ENCODE measurements at places on chromosomes 1 and 21. TPM values are rescaled to one million over a fixed set of nuclear protein-coding genes. Genes with fewer than 3 reads are reported as not detected.

FCER1G gene
- total RNA-seq = 31.8 TPM

PPIAL4G gene
- 2.6 TPM for total RNA-seq

DNA sequence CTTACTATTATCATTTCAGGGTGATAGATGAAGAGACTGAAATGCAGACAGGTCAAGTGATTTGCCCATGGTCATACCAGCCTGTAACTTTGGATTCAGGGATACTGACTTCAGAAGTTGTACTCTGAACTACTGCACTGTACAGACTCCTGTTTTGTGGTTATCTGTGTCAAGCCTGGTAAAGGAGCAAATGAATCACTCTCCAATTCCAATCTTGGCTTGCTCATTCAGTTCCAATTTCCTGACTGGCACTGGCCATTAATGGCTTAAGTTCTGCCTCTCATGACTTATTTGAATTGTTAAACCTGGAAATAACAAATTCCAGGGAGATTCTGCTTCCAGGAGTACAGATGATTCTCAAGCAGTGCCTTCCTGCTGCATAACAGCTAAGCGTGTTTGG is 45.4 kb upstream of the PLD5 start:
- DNase-seq = no peak
- no peak overlapping the region for H3K4me3 ChIP-seq
- H3K36me3 ChIP-seq = no peaks in the 10 kb centered on the region
- no peaks in the 10 kb centered on the region for H3K4me1 ChIP-seq

- no peaks in the 10 kb centered on the region for H3K27me3 ChIP-seq
- H3K36me3 ChIP-seq = no peaks in the 10 kb centered on the region
- no peak overlapping the region for H3K27ac ChIP-seq
Observed at GRCh38 chr1:193785850-193786420, 599.5 kb upstream of the B3GALT2 start.

GRCh38 chr1:151277249-151277648 is 4.8 kb upstream of the ZNF687 start:
- no peak for DNase-seq
- H3K27me3 ChIP-seq = no peaks in the 10 kb centered on the region
- peaks cover 5% of the 10 kb centered on the region for H3K4me1 ChIP-seq
- H3K36me3 ChIP-seq = peaks cover 8% of the 10 kb centered on the region
- no peak overlapping the region for H3K27ac ChIP-seq

FMO4 gene
- total RNA-seq = 3.9 TPM

PTAFR gene
- 0.70 TPM for total RNA-seq

IL19 gene
- not detected for total RNA-seq

GRCh38 chr1:203215573-203215972 is 13.9 kb downstream of the CHIT1 start:
- no peak for DNase-seq
- no peak overlapping the region for H3K4me3 ChIP-seq
- H3K4me1 ChIP-seq = peaks cover 7% of the 10 kb centered on the region
- peaks cover 13% of the 10 kb centered on the region for H3K27me3 ChIP-seq

GRCh38 chr1:53340660-53341520 is 13.0 kb upstream of the LRP8 start:
- no peaks in the 10 kb centered on the region for H3K36me3 ChIP-seq
- no peak overlapping the region for H3K4me3 ChIP-seq
- no peak overlapping the region for H3K27ac ChIP-seq
- DNase-seq = no peak
- peaks cover 3% of the 10 kb centered on the region for H3K27me3 ChIP-seq

KCNN3 gene
- total RNA-seq = not detected

IGSF9 gene
- total RNA-seq = 0.16 TPM

DNA sequence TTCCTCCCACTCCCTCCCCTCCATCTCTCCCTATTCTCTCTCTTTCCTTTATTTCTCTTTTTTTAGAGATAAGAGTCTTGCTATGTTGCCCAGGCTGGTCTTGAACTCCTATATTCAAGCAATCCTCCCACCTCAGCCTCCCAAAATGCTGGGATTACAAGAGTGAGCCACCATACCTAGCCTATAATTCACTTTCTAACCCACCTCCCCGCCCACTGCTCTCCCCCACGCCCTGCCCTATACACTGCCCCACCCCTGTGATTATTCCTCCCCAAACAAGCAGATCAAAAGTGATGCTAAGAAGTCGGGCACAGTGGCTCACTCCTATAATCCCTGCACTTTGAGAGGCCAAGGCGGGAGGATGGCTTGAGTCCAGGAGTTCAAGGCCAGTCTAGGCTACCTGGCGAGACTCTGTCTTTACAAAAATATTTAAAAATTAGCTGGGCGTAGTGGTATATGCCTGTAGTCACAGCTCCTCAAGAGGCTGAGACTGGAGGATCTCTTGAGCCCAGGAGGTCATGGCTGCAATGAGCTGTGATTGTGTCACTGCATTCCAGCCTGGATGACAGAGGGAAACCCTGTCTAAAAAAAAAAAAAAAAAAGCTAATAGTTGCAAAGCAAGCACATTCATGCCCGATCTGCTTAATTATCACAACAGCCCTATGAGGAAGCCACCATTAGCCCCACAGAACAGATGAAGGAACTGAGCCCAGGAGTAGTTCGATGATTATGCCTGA is 12.8 kb upstream of the E2F2 start:
- H3K27me3 ChIP-seq = no peaks in the 10 kb centered on the region
- peaks cover 11% of the 10 kb centered on the region for H3K4me1 ChIP-seq
- H3K27ac ChIP-seq = no peak overlapping the region
- no peak overlapping the region for H3K4me3 ChIP-seq

CELA2B gene
- not detected for total RNA-seq

GRCh38 chr1:173596097-173596825 is 6.6 kb downstream of the SLC9C2 start:
- no peak overlapping the region for H3K27ac ChIP-seq
- no peak for DNase-seq
- H3K27me3 ChIP-seq = no peaks in the 10 kb centered on the region
- peaks cover 6% of the 10 kb centered on the region for H3K36me3 ChIP-seq
- no peak overlapping the region for H3K4me3 ChIP-seq

PROX1 gene
- not detected for total RNA-seq

DNA sequence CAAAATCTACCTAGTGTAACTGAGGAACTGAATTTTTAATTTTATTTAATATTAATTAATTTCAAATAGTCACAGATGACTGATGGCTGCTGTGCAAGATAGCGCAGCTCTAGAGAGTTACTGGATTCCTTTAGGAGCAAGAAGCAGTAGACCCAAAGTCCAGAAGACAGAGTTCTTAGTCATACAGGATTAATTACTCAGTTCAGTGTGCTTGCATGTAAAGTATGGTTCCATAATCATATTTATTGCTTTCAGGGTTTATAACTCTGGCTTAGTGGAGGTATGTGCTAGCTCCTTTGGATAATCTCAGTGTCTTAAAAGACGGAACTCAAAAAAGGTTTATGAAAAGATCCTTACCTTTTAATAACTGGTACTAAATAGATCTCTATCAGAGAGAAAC is 17.4 kb downstream of the CEPT1 start:
- H3K4me3 ChIP-seq = no peak overlapping the region
- no peak for DNase-seq
- no peaks in the 10 kb centered on the region for H3K36me3 ChIP-seq
- no peak overlapping the region for H3K27ac ChIP-seq

- DNase-seq = no peak
- H3K4me1 ChIP-seq = peaks cover 50% of the 10 kb centered on the region
- peak overlapping the region; percentile 90 for H3K27ac ChIP-seq
- H3K4me3 ChIP-seq = peak overlapping the region; percentile 84
- H3K36me3 ChIP-seq = peaks cover 5% of the 10 kb centered on the region
- no peaks in the 10 kb centered on the region for H3K27me3 ChIP-seq
Observed at GRCh38 chr1:228407106-228408040, 738 bp upstream of the TRIM11 start.

MPZ gene
- 11.9 TPM for total RNA-seq

KRTAP12-3 gene
- not detected for total RNA-seq

- peaks cover 20% of the 10 kb centered on the region for H3K4me1 ChIP-seq
- no peak overlapping the region for H3K27ac ChIP-seq
Observed at GRCh38 chr1:93219443-93219842, 38.9 kb downstream of the CCDC18 start.

- no peak for DNase-seq
- no peak overlapping the region for H3K4me3 ChIP-seq
- no peaks in the 10 kb centered on the region for H3K27me3 ChIP-seq
Observed at GRCh38 chr1:230185076-230186001, 118.3 kb downstream of the GALNT2 start.

DNA sequence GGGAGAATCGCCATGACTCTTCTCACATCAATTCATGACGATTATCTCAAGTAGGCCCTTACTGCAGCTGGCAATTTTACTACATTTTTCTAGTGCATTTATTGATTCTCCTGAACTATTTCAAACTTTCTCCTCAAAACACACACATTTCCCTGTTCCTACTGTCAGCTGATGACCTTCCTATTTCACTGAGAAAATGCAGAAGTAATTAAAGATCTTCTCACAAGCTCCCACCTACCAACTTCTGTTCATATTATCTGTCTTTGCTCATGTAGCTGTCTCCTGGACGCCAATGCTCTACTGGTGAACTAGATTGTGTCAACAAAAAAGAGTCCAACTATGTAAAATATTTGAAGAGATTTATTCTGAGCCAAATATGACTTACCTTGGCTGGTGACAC is 36.4 kb upstream of the FASLG start:
- DNase-seq = no peak
- no peaks in the 10 kb centered on the region for H3K36me3 ChIP-seq
- no peak overlapping the region for H3K27ac ChIP-seq
- no peak overlapping the region for H3K4me3 ChIP-seq
- peaks cover 3% of the 10 kb centered on the region for H3K4me1 ChIP-seq

- no peak within 1 kb of the TSS for H3K27ac ChIP-seq
- DNase-seq = no peak
- peaks cover 18% of the 10 kb centered on the region for H3K27me3 ChIP-seq
- H3K4me3 ChIP-seq = no peak within 1 kb of the TSS
- H3K36me3 ChIP-seq = no peaks in the 10 kb centered on the region
- no peaks in the 10 kb centered on the region for H3K4me1 ChIP-seq
Observed at GRCh38 chr1:201377611-201378092, at the start of gene TNNT2. Gene TNNT2 (minus strand): TSS chr1:201377680. CDS start chr1:201373254, 4,426 bp downstream.

NPHS2 gene
- not detected for total RNA-seq

- no peaks in the 10 kb centered on the region for H3K36me3 ChIP-seq
- H3K4me3 ChIP-seq = no peak overlapping the region
- no peak overlapping the region for H3K27ac ChIP-seq
- DNase-seq = no peak
- no peaks in the 10 kb centered on the region for H3K4me1 ChIP-seq
- peaks cover 4% of the 10 kb centered on the region for H3K27me3 ChIP-seq
Observed at GRCh38 chr1:212545941-212546635, 62.5 kb upstream of the ATF3 start.

DNA sequence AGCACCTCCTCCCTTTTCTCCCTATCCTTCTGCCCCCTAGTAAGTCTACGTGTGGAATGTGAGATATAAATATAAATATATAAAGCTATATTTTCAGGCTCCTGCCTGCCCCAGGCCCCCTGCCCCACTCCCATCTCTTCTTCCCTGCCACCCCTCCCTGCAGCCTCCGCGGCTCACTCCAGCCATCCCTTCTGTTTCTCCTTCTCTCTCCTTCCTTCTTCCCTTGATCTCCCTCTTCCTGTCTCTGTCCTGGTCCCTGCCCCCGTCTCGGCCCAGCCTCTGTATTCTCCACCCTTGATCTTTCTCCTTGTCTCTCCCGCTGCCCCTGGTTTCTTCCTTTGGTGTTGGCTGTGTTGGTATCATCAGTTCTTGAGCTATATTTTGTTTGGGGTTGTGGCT is 23.2 kb downstream of the DMBX1 start:
- no peaks in the 10 kb centered on the region for H3K36me3 ChIP-seq
- H3K4me3 ChIP-seq = no peak overlapping the region
- no peak for DNase-seq
- H3K27ac ChIP-seq = no peak overlapping the region
- no peaks in the 10 kb centered on the region for H3K4me1 ChIP-seq

DNA sequence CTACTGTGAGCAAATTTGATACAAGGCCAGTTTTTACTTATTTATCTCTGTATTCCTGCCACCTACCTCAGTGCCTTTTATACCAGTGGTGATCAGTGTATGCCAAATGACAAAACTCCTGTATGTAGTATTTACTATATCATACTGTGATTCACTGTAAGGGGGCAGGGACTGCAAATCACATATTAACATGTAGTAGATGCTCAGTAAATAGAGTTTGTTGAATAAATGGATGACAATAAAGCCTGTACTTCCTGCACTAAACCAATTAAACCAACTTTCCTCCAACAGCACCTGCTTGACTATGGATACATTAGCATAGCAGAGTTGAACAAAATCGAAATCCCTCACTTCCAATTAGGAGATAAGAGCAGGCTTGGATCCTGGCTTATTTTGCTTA is 73.3 kb upstream of the C1orf87 start:
- no peak overlapping the region for H3K4me3 ChIP-seq
- H3K36me3 ChIP-seq = no peaks in the 10 kb centered on the region
- no peak for DNase-seq
- H3K27me3 ChIP-seq = peaks cover 2% of the 10 kb centered on the region
- H3K27ac ChIP-seq = no peak overlapping the region
- H3K4me1 ChIP-seq = no peaks in the 10 kb centered on the region

GRCh38 chr21:28464095-28464494 is 528.6 kb downstream of the LTN1 start:
- H3K27ac ChIP-seq = no peak overlapping the region
- no peaks in the 10 kb centered on the region for H3K4me1 ChIP-seq
- no peak overlapping the region for H3K4me3 ChIP-seq
- DNase-seq = no peak

GRCh38 chr1:212702672-212703071 is 3.0 kb upstream of the BATF3 start:
- peaks cover 2% of the 10 kb centered on the region for H3K27me3 ChIP-seq
- no peak for DNase-seq
- peaks cover 29% of the 10 kb centered on the region for H3K4me1 ChIP-seq
- H3K36me3 ChIP-seq = no peaks in the 10 kb centered on the region
- H3K27ac ChIP-seq = no peak overlapping the region
- no peak overlapping the region for H3K4me3 ChIP-seq

GRCh38 chr1:178341261-178341956 is 155.4 kb downstream of the CLEC20A start:
- DNase-seq = no peak
- no peaks in the 10 kb centered on the region for H3K36me3 ChIP-seq
- H3K4me1 ChIP-seq = no peaks in the 10 kb centered on the region
- no peak overlapping the region for H3K27ac ChIP-seq
- no peaks in the 10 kb centered on the region for H3K27me3 ChIP-seq

- no peak overlapping the region for H3K27ac ChIP-seq
- peaks cover 7% of the 10 kb centered on the region for H3K27me3 ChIP-seq
- no peak for DNase-seq
- H3K36me3 ChIP-seq = no peaks in the 10 kb centered on the region
Observed at GRCh38 chr1:156080241-156080862, 1.9 kb downstream of the MEX3A start.

CAPZB gene
- total RNA-seq = 268 TPM

DNA sequence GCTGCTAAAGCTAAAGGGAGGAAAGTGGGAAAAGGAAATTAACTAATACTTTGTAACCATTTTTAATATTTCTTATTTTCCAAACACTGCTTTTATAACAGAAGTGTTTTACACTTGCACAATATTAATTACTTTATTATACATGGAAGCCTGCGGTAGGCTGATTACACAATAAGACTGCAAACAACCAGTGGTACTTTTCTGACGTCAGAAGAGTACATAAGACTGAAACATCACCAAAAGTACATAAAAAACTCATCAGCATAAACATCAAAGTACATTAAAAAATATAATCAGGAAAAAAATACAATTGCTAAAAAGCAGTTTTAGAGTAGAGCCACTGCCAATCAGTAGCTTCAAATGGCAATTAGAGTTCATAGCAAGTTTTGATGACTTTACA is 4.6 kb downstream of the ZNF281 start:
- no peaks in the 10 kb centered on the region for H3K27me3 ChIP-seq
- H3K27ac ChIP-seq = no peak overlapping the region
- H3K4me3 ChIP-seq = peak overlapping the region; percentile 72
- DNase-seq = no peak

- no peaks in the 10 kb centered on the region for H3K27me3 ChIP-seq
- DNase-seq = no peak
- no peak overlapping the region for H3K27ac ChIP-seq
- H3K4me1 ChIP-seq = no peaks in the 10 kb centered on the region
- no peaks in the 10 kb centered on the region for H3K36me3 ChIP-seq
- H3K4me3 ChIP-seq = no peak overlapping the region
Observed at GRCh38 chr1:7442036-7442435, 329.1 kb upstream of the VAMP3 start.
